Activated B cell treated with CpG ODN at 0.5 μM for 24 hours (primary cell): ENCODE measurements at places on chromosomes 6 and 20. TPM values are rescaled to one million over a fixed set of nuclear protein-coding genes. Genes with fewer than 3 reads are reported as not detected.

Gene RAB23
- 0.32 and 0.49 TPM in 2 replicates for total RNA-seq

Gene PPIL6
- 0.73 and 0.91 TPM in 2 replicates for total RNA-seq

Gene SPINT3
- not detected in 2 replicates for total RNA-seq

Gene CLPSL2
- total RNA-seq = not detected in 2 replicates

Gene MMP24
- total RNA-seq = not detected in 2 replicates

Gene SLC2A10
- not detected in 2 replicates for total RNA-seq

Gene EPHA7
- not detected in 2 replicates for total RNA-seq

Gene B3GAT2
- total RNA-seq = not detected in 2 replicates

Gene HLA-DMB
- total RNA-seq = 341 and 365 TPM in 2 replicates
